Left cardiac atrium (tissue), 4 donors: ENCODE measurements at places on chromosomes 6 and 20. TPM values are rescaled to one million over a fixed set of nuclear protein-coding genes. Genes with fewer than 3 reads are reported as not detected.

The WFDC5 gene
- total RNA-seq = not detected

The NEDD9 gene
- total RNA-seq = 42.9 TPM

The CNR1 gene
- total RNA-seq = 3.8 TPM

The KIAA1755 gene
- total RNA-seq = 8.0 TPM

The SYNDIG1 gene
- total RNA-seq = 16.7 TPM

GRCh38 chr20:35302421-35303335 lies 10.5 kb upstream of the FAM83C start:
- DNase-seq = no peak

DNA sequence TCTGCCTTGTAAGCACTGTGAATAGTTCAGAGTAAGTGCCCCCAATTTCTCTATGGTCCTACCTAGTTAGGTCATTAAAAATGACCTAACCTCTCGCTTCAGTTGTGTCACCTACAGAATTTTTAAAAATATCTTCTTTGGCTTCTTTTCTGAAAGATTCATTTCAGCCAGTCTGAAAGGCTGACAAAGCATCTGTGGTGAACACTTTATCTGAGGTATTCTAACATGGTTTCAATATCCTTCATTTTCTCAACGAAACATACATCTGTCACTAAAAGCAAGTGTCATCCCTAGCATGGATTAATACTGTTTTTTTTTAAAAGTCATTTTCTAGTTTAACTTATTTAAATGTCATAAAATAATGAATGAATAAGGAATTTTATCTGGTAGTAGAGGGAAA lies 5.1 kb downstream of the DPM1 start:
- no peak for DNase-seq

DNA sequence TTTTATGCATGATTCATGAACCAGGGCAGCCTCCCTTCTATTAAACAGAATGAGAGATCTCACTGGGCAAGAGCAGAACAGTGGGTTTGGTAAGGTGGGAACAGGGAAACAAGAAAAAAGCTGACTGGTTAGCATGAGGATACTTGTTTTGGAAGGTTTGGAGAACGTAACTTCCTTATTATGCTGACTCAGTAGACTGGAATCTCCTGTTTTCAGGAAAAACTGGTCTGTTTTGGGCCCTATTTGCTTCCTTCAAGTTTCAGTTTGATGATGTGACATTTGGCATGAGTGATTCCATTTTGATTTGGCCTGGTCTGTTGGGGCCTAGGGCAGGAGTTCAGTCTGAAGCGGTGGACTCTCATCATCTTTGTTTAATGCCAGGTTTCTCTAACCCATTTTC lies 172.0 kb downstream of the MYLK4 start:
- DNase-seq = no peak

GRCh38 chr20:15345287-15345686 lies 1007.9 kb upstream of the FLRT3 start:
- no peak for DNase-seq

- DNase-seq = peak; percentile 40
Measured at GRCh38 chr6:113903666-113904330, 46.7 kb downstream of the MARCKS start.

DNA sequence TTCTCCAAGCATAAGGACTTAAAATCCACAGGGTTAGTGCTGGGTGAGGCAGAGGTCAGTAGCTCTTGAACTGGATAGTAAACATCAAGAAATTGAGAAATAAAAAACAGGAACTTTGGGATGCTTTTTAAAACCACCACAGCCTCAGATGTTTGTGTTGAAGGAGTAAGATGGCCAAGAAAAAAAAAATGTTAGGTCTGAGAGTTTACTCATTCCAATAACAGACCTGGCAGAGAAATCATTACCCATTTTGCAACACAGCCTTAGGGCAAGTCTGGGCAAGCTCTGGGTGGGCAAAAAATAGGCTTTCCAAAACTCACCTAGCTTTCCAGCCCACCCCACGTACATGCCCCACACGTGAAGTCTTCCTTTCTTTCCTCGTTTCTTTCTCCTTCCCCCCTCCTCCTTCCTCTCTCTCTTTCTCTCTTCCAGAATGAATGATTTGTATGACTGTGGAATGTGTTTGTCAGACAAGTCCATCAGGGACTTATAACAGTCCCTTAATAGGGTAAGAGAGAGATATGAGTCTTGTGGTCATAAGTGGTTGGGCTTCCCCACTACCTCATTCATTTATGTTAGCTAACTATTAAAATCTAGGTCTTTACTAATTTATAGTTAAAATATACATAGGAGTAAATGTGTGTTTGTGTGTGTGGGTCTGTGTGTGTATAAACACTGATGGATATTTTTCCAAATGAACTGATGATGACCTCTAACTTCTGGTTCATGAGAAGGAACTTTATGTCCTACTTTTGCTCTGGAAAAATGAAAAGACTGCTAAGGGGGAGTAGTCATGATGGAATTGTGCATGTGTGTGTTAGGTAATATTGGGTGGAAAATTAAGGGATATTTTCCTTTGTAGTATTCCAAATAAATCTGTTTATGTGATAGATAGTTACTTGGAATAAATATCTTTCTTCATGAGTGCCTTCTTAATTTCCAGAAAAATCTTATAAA lies 18.0 kb upstream of the DSE start:
- no peak for DNase-seq

DNA sequence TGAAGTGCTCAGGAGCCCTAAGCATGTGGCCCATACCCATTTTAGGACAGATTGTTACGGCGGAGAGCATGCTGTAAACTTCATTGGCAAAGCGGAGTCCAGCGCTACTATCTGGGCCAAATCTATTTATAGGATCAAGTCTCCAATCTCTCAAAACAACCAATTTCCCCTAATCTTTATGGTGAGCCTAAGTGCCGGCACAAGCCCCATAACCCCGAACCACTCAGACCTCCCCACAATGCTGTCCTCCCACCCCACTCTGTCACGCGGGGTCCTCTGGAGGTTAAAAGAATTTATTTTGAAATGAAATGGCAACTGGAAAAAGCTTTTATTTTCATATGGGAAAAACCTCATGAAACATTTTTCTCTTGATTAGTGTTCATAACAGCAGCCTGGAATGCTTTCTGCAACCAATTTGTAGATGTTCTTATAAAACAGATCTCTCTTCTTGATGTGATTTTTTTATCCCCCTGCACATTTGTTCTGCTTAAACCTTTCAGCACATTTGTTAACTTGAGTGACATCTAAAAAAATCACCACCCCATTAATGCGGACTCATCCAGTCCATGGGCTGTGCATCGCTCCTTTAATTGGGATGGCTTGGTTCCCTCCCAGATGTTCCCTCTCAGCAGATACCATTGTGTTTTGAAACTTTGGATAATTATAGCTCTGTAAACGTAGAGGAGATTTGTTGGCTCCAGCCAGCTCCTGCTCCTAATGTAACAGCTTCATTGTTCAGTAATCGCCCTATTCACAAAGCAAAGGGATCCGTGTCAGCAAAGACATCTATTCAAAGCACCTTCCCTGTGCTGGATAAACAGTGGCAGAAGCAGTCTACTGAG lies 323.6 kb downstream of the CD83 start:
- no peak for DNase-seq

GRCh38 chr6:16674801-16675392 lies 86.4 kb downstream of the ATXN1 start:
- no peak for DNase-seq

DNA sequence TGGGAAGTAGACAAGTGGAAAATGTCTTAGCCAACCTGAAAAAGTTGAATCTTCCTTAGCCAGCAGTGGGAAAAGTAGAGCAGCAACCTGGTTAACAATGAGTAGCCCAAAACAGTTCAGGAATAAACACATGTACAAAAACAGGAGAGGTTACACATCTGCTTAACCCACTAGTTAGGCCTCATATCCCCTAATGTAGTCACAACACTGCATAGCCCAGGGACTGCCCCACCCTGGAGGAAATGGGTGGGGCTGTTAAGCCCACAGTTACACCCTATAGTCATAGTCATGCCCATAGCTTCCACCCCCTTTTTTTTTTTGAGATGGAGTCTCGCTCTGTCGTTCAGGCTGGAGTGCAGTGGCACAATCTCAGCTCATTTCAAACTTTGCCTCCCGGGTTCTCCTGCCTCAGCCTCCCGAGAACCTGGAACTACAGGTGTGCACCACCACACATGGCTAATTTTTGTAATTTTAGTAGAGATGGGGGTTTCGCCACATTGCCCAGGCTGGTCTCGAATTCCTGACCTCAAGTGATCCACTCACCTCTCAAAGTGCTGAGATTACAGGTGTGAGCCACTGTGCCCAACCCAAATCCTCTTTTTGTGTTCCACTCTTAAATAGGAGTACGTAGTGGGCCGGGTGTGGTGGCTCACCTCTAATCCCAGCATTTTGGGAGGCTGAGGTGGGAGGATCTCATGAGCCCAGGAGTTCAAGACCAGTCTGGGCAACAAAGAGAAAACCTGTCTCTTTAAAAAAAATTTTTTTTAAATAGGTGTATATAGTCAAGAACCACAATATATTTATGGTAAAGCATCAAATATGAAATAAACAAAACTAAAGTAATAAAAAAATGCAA lies 24.5 kb downstream of the ILRUN start:
- DNase-seq = peak; percentile 50

DNA sequence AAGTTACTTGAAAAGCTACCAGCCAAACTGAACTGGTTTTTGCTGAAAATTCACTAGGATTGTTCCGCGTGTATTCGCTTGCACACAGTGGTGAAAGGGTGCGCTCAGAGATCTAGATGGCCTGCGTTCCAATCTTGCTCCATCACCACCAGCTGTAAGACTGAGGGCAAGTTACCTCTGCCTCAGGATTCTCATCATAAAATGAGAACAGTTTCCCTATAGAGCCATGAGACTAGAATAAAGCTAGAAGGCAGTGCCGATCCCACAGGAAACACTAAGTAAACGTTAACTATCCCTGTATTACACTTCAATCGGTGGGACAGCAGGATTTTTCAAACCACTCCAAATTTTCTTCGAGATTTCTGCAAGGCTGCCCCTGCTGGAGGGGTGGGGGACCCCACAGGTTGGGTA lies 838 bp downstream of the AHCY start:
- no peak for DNase-seq

GRCh38 chr6:112800439-112800838 lies 453.3 kb downstream of the RFPL4B start:
- DNase-seq = no peak

DNA sequence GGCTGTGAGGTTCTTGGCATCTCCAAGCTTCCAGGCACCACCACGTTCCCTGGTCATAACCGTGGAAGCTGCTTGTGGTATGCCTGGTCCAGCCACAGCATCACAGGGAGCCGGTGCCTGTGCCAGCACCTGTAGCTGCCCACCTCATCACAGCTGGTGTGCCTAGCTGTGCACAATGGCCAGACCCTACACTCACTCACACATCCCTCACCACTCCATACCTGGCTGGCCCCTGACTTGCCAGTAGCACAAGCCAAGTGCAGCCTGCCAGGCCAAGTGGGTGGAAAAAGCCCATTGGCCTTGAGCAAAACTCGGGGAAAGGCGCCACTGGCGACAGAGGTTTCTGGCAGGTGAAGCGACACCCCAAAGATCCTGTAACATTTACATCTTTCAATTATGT lies 192.3 kb upstream of the MANEA start:
- no peak for DNase-seq

DNA sequence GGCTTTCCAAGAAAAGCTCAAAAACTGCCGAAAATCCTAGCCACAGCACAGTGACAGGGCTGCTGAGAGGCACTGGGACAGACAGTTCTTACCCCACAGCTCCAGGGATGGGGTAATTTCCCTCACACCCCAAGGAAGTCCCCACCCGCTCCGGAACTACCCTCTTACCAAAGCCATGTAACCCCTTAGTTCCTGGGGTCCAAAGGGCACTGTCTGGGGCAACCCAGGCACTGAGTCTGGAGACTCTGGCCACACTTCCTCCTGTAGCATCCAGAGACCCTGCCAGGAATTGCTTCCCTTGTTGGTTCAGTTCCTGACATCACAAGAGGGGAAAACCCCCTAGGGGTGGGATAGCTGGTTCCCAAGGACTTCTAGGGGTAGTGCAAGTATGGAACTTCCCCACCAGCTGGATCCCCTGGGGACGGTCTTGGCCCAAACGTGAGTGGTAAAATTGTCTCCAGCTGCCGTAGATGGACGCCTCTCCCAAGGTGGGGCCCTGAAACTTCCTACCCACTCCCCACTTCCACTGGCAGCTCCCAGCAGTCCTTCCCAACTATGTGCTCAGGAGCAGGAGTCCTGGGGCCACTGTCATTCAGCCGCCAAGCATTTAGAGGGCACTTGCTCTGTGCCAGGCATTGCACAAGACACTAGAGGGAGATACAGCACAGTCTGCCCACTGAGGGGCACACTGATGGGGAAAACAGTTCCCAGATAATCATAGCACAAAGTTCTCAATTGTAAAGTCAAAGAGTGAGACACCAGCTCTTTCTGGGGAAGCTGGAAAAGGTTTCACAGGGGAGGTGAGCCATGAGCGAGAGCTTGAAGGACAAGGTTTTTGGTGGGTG lies 17.2 kb upstream of the HCK start:
- no peak for DNase-seq

- no peak for DNase-seq
Measured at GRCh38 chr6:65707126-65707826, at the start of gene EYS. Gene EYS, minus strand, starts transcription at chr6:65707226. Its CDS starts 211,816 bp downstream, at chr6:65495410.

DNA sequence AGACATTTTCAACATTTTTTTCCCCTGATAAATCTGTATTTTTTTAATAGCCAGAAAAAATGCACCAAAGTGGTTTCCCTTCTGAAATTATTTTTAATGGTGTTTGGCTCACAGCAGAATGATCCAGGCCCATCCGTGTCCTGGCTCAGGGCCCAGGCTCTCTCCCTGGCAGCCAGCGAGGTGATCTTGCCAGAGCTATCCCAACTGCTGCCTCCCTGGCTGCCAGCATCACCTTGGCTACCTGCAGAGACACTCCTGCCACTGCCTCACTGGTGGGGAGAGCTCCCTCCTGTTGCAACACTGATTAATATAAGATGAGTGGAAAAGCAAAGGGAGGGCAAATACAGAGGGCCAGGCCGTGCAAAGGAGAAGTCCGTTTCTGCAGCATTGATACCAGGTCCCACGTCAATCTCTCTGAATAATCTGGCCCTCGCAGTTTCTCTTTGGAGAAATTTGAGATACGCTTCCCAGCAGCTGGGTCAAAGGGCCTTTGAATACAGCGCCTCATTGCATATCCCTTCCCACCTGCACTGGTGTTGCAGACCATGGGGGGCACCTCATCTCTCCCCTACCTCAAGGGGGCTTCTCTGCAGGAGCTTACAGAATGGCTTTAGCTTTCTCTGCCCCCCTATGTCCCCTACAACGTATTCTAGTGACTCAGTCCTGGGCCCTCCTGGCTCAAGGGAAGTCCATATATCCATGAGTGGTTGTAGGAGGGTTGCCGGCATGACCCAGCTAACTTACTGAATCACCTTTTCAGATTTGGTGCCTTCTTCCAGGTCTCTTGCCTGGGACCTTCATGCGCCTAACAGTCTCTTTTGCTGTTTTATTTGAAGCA lies 12.8 kb upstream of the DSTN start:
- peak; percentile 79 for DNase-seq

- no peak for DNase-seq
Measured at GRCh38 chr20:822651-823573, 10.6 kb upstream of the FAM110A start.

- DNase-seq = no peak
Measured at GRCh38 chr6:107679457-107679856, 144.7 kb downstream of the SCML4 start.

DNA sequence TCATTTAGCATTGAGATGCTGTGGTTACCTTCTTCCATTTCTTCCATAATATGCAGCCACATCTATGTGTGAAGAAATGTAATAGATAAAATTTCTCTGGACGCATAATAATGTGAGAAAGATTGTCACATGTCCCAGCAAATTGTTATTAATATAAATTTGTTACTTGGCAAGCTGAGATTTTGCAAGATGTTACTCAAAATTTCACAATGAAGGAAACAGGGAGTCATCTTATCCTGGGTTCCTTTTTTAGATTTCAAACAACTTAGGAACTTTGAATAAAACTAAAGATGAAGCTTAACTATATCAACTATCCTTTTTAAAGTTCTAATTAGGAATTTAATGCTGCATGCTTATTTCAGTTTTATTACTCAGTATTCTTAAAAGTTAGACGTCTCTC lies 3.6 kb downstream of the ESR1 start:
- DNase-seq = no peak
